ENCODE measurements at places on chromosomes 7 and 10.

DNA sequence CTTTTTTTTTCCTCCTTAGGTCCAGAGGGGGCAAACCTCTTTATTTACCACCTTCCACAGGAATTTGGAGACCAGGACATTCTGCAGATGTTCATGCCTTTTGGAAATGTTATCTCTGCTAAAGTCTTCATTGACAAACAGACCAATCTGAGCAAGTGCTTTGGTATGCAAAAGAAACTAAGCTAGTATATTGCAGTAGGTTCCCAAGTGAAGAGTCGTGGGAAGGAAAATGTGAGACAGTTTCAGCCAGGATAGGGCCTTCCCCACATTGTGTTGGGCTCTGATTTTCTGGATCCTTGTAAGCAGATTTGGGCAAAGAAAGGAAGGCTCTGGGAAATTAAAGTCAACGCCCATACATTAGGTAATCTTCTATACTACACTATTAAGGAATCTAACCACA, 285.6 kb downstream of the USP6NL start:
- DNase-seq: no peak

DNA sequence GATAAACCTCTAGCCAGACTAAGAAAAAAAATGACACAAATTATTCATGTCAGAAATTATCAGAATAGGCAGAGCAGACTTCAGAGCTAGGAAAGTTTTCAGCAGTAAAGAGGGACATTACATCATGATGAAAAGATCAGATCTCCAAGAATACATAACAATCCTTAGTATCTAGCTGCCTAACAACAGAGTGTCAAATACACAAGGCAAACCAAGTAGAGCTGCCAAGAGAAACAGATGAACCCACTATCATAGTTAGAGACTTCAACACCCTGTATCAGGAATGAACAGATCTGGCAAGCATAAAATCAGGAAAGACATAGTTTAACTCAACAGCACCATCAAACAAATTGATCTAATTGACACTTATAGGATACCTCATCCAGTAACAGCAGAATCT, 92.3 kb downstream of the NKX6-2 start:
- no peak for DNase-seq

DNA sequence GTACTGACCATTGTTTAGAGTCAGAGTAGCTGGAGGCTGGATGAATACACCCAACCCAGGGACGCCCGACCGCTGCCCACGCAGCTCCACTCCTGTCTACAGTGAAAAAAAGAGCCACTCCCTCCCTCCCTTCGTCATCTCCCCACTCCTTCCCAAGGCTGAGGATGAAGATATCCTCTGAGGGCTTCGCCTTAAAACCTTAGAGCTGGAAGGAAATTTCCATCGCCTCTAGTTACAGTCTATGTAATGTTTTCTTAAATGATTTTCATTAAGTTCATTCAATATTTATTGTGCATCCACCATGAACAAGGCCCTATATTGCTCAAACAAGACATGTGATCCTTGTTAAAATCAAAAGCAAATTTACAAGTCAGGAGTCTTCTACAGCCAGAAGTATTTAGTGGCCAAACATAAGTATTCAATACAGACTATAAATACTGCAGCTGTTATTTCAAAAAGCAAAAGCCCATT, 11.3 kb upstream of the SLIT1 start:
- DNase-seq: no peak

- no peak for DNase-seq
These were observed 71.7 kb downstream of the RAMP3 start for GRCh38 chr7:45229156-45229920.

GRCh38 chr10:71409516-71410104, 12.9 kb downstream of the CDH23 start:
- no peak for DNase-seq

DNA sequence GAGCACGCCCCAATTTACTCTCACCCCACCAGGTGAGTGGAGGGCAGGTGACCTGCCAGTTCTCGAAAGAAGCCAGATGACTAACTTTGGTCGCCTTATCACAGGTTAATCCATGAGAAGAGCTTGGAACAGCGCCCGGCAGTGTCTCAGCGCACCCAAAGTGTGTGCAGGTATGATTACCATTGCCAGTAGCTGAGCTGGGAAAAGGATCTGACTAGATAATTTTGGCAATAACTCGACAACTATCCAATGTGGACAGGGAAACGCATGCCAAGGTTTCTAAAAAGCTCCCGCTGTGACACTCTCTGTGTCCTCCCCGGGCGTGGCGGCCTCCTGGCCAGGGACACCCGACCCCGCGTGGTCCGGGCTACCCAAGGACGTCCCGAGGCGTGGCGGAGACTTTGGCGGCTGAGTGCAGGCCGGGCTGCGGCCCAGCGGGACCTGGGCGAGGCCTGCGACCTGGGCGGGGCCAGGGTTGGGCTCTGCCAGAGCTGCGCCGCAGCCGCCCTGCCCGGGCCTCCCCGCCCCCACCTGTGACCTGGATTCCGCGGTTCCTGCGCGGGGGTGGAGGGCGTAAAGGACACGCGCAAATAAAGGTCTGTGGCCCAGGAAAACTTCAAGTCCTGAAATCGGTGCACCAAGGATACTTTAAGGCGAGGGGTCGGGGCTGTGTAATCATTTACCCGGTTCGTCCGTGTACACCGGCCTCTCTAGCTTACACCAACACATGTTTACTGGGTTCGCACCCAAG, 13.7 kb upstream of the WAPL start:
- DNase-seq: peak; percentile 23

DNA sequence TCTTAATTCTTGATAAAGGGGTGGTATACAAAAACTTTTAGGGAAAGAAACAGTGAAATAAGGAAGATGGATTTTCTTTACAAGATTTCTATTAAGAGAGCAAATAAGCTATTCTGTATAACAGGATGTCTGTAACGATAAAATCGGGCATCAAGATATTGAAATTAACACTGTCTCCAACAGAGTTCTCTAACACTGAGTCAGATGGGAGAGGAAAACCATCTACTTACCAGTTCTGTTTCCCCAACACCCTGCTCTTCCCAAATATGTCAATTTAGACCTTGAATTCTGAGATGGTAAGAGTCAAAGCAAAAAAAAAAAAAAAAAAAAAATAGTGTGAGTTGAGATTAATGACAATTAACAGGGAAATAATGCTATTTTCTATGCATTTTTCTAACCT, 23.0 kb downstream of the SMURF1 start:
- DNase-seq: no peak

GRCh38 chr10:113267619-113268562, 285.0 kb upstream of the HABP2 start:
- DNase-seq: no peak

Measured in head of caudate nucleus (tissue), 42 donors.